ENCODE measurements at places on chromosomes 5 and 9.

GRCh38 chr5:87210743-87211142 is 56.9 kb upstream of the RASA1 start:
- DNase-seq: no peak

DNA sequence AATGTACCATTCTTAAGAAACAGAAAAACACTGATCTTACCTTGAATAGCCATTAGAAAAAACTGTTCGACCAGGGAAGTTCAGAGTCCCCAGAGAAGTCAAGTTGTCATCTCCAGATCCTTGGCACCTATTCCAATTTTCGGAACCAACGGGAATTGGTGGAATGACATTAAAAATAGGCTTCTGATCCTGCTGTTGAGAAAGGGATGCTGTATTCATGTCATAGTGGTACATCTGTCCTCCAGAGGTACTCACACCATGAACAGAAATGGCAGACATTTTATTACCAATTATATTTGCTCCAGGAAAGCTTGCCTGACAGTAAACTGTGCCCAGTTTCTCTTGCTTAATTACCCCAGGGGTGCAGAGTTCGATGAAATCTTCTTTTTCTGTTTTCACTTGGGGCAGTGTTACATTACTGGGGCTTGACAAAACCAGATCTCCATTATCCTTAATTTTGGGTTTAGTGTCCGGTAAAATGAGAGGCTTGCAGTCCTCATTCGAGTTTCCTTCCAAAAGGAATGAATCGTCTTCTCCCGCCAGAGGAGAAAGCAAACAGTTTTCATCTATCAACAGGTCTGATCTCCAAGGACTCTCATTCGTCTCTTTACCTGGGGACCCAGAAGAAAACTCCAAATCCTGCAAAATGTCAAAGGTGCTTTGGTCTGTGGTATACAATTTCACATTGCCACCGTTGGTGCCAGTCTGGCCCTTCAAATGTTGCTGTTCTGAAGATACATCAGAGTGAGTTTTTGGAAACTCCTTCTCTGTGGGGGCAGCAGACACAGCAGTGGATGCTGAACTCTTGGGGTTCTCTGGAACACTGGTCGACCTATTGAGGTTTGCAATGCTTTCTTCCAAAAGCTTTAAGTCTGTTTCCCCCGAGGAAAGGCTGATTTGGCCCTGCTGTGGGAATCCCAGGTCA is 3.6 kb downstream of the NR3C1 start:
- DNase-seq: no peak

GRCh38 chr9:75087289-75087823 is 599 bp downstream of the NMRK1 start:
- DNase-seq: no peak

GRCh38 chr5:178240341-178240741 is 7.7 kb upstream of the PHYKPL start:
- DNase-seq: no peak

DNA sequence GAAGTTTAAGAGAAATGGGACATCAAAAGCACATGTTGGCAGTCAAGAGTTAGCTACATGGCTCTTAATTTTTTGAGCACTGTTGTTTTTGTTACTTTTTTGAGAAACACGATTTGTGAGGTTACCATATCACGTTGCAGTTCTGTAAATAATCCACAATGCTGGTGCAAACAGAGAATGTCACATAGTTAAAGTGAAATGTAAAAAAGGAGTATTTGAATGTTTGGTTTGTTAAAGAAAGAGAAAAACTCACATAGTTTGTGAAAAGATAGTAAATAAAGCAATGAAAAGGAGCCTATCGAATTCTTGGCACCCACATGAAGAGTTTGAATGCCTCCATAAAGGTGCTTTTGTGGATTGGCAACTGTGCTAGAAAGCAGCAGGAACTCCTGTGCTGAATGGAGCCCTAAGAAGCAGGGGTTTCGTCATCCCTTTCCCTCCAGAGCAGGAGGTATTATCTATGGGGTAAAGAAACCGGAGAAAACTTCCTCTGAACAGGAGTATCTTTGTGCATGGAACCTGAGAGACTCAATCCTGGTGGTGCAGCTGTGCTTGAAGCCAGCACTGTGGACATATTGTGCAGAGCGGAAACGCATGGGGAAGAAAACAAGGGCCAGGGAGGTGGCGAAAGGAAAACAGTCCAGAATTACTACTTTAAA is 148.5 kb upstream of the OTULINL start:
- no peak for DNase-seq

DNA sequence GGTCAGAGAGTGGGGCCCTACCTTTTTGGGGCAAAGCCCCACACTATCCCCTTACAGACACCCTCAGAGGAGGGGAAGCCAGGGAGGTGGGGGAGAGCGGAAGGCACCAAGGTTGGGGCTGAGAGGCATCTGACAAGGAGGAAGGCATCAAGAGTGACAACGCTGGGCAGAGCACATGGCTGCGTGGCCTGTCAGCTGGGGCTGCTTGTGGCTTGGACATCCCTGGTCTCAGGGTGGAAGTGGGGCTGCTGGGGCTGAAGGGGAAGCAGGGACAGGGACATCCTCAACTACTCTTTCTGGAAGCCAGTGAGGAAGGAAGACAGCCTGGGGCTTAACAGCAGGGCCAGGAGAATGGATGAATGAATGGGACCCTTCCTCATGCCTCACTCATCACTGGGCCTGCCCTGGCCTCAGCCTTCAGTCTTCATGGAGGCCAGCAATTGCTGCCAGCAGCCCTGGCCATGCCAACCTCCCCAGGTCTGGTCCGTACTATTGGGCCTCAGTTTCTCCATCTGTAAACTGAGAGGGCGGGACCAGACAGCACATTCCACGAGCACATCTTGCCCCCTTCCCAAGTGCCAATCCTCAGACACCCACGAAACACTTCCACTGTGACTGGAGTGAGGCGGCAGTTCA is 993 bp upstream of the RALGDS start:
- DNase-seq: no peak

- DNase-seq: no peak
Measured at GRCh38 chr5:169218861-169219260, 82.1 kb downstream of the SLIT3 start.

Data from cerebellar nuclear complex (tissue), 1 donor.